ENCODE measurements at places on chromosomes 3 and 15. TPM values are rescaled to one million over a fixed set of nuclear protein-coding genes. Genes with fewer than 3 reads are reported as not detected.

The AADACL2 gene
- total RNA-seq = 0.62 TPM

The DPPA4 gene
- 9.3 TPM for total RNA-seq

- no peak for DNase-seq
Observed at GRCh38 chr3:156554515-156554841, 439 bp downstream of the SSR3 start.

GRCh38 chr15:98896802-98897732 is 110.5 kb downstream of the PGPEP1L start:
- peak; percentile 52 for DNase-seq

DNA sequence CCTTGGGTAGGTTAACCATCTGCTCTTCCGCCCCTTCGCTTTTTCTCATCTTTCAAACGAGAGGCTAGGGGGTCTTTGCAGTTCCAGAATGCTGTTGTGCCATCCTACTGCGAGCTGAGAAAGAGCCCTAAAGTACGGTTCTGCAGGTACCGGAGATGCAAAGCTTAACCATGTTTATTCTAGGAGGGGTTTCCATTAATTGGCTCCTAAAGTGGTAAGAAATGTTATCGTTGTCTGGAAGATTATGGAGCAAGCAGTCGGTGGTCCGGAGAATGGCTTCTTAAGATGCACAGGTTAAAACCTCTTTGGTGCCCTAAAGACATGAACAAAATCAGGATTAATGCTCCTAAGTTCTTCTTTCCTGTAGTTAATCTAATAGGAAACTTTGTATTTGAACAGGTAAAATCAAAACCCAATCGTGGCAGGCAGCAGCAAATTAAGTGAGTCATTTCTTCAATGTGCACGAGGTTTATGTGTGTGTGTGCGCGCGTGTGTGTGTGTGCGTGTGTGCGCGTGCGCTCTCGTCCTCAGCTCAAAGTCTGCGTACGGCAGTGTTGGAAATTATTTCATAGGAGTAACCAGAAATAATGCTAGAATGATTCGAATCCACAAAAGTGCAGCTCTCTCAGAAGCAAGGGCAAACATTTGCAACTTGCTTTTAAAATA is 772 bp downstream of the FAM81A start:
- no peak for DNase-seq

Data from prostate gland (tissue), 2 donors.